ENCODE measurements at places on chromosomes 4 and X. TPM values are rescaled to one million over a fixed set of nuclear protein-coding genes. Genes with fewer than 3 reads are reported as not detected.

Gene GYPA
- total RNA-seq, result 9.9 TPM

DNA sequence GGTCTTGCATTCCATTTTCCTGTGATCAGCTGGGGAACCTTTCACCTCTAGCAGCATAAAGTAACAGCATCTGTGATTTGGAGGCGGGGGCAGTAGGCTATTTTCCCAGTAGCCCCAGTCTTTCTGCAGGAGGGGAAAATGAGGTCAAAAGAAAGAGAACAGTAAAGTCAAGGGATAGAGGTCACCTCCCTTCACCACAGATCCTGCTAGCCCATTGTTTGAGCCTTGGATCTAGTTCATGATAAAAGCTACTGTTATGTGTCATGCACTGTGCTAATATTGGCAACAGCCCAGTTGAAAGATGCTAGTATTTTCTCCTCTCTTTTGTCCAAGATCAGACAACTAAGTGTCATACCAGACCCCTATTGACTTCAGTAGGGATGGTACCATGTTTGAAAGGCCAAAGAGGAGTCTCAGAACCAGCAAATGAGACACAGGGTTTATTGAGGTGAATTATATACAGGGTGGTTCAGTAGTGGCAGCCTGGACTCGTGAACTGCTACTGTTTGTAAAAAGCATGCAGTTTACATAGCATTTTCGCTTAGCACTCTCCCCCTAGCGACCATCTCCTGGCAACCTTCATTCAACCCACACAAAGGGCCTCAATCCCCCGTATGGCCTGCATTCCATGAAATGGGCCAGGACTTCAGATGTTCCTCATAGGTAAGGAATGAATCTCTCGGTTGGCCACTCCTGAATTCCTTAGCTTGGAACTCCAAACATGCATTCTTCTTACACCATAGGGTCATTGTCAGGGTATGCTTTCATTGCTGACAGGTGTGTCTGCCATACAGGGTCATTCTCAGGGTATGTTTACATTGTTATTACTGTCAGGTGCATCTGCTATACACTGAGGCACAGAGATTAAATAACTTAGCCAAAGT, 170.0 kb upstream of the FRMPD4 start:
- no peak for DNase-seq

GRCh38 chr4:1285151-1285789, 4.4 kb upstream of the MAEA start:
- no peak for DNase-seq

Gene CT45A10
- not detected for total RNA-seq

- no peak for DNase-seq
Measured at GRCh38 chr4:31194823-31195222, 474.7 kb downstream of the PCDH7 start.

Measured in spinal cord (tissue), 10 donors.